A673 (cell line): ENCODE measurements at places on chromosomes 16 and 17. TPM values are rescaled to one million over a fixed set of nuclear protein-coding genes. Genes with fewer than 3 reads are reported as not detected.
A peak's percentile ranks its signal among the peaks of the same experiment; 100 is the strongest.

Gene NOG
- total RNA-seq, result 0.15 TPM in 1 of 2 replicates, not detected in the other

Gene CDK5R1
- 3.9 and 5.1 TPM in 2 replicates for total RNA-seq

Gene KRT24
- total RNA-seq, result not detected in 2 replicates

Gene TPSB2
- total RNA-seq, result 9.6 and 16.7 TPM in 2 replicates

Gene HBZ
- not detected in 2 replicates for total RNA-seq

Gene WNT9B
- not detected in 2 replicates for total RNA-seq

Gene HOXB9
- total RNA-seq, result 8.2 and 14.6 TPM in 2 replicates

Gene GPR139
- not detected in 2 replicates for total RNA-seq

Gene PLD2
- total RNA-seq, result 20.1 and 31.7 TPM in 2 replicates

Gene ABCA10
- total RNA-seq, result 0.42 and 0.47 TPM in 2 replicates

Gene TPPP3
- total RNA-seq, result 0.28 and 0.31 TPM in 2 replicates

Gene SLC12A3
- not detected in 2 replicates for total RNA-seq

- DNase-seq, result no peak
- H3K36me3 ChIP-seq, result no peaks in the 10 kb centered on the region
- H3K27me3 ChIP-seq, result peaks cover 9% of the 10 kb centered on the region
- no peak overlapping the region for H3K27ac ChIP-seq
- no peaks in the 10 kb centered on the region for H3K4me1 ChIP-seq
- no peak overlapping the region for H3K4me3 ChIP-seq
These were observed 113.0 kb downstream of the LITAF start for GRCh38 chr16:11473728-11474127.

- peak overlapping the region; percentile 61 for H3K27ac ChIP-seq
- H3K27me3 ChIP-seq, result no peaks in the 10 kb centered on the region
- no peak overlapping the region for H3K4me3 ChIP-seq
These were observed 14.5 kb downstream of the TRAF7 start for GRCh38 chr16:2170080-2170479.

DNA sequence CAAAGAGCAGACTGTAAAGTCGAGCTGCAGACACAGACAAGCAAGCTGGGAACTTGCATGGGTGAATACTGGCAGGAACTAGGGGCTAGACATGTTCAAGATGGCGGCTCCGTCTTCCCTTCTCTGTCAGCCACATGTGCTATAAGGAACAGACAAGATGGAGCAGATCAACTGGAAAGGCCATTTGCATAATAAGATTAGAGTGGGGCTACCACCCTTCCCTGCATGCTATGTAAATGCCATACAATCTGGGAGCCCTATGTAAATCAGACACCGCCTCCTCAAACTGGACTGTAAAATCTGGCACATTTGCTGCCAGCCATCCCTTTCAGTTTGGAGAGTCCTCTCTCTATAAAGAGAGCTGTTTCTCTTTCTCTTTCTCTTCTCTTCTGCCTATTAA is 640.1 kb upstream of the CDH8 start:
- no peak overlapping the region for H3K4me3 ChIP-seq
- peak; percentile 1 for DNase-seq

DNA sequence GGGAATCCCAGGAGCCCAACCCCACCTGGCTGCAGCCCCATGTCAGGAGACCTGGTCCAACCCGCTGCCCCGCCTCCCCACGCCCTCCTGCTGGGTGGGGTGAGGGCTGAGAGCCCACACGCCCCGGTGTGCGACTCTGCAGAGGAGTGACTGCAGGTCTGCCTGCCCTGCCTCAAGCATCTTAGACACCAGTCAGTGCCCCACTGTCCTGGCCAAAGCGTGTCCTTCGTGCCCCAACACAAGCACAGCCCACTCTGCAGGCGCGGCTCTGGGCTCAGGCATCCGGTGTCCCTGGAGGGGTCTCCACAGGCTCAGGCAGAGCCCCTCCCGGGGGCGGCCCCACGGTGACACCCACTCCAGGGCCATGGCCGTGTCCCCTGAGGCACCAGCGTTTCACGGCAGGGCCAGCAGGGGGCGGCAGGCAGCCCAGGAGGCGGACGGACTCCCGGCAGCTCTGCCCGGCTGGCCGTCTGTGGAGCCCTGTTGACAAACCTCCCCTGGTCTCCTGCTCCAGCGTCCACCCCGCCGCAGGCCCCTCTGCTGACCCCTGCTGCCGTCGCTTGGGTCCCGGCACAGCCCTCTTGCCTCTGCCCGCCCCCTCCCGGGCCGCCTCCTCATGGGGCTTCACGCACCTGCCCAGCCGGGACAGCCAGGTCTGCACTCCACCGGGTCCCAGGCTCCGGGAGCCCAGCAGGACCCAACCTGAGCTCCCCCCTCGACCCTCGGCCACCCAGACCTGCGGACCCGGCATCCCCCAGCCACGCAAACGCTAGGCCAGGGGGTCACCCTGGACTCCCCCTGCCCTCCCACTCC is 8.6 kb upstream of the UBE2I start:
- peak overlapping the region; percentile 24 for H3K4me3 ChIP-seq
- peak; percentile 73 for DNase-seq
- H3K27me3 ChIP-seq, result no peaks in the 10 kb centered on the region
- H3K27ac ChIP-seq, result no peak overlapping the region
- H3K36me3 ChIP-seq, result no peaks in the 10 kb centered on the region

- DNase-seq, result no peak
- H3K36me3 ChIP-seq, result no peaks in the 10 kb centered on the region
- peaks cover 32% of the 10 kb centered on the region for H3K4me1 ChIP-seq
- no peak overlapping the region for H3K4me3 ChIP-seq
- H3K27me3 ChIP-seq, result peaks cover 41% of the 10 kb centered on the region
These were observed 3.6 kb downstream of the SDK2 start for GRCh38 chr17:73640691-73641090.

- no peak for DNase-seq
- H3K4me1 ChIP-seq, result no peaks in the 10 kb centered on the region
- no peak overlapping the region for H3K4me3 ChIP-seq
- no peak overlapping the region for H3K27ac ChIP-seq
These were observed 14.1 kb downstream of the MAP3K14 start for GRCh38 chr17:45302649-45303173.

GRCh38 chr16:53755026-53755910 is 51.3 kb downstream of the FTO start:
- H3K36me3 ChIP-seq, result no peaks in the 10 kb centered on the region
- H3K4me1 ChIP-seq, result peaks cover 29% of the 10 kb centered on the region
- H3K27ac ChIP-seq, result no peak overlapping the region

GRCh38 chr16:51542981-51543815 is 392.1 kb upstream of the SALL1 start:
- H3K27me3 ChIP-seq, result no peaks in the 10 kb centered on the region
- H3K4me1 ChIP-seq, result peaks cover 36% of the 10 kb centered on the region
- no peaks in the 10 kb centered on the region for H3K36me3 ChIP-seq
- H3K4me3 ChIP-seq, result no peak overlapping the region

- DNase-seq, result peak; percentile 31
- H3K27ac ChIP-seq, result no peak overlapping the region
- H3K4me1 ChIP-seq, result peaks cover 3% of the 10 kb centered on the region
- peaks cover 22% of the 10 kb centered on the region for H3K36me3 ChIP-seq
- no peak overlapping the region for H3K4me3 ChIP-seq
These were observed 1.1 kb upstream of the ZNF200 start for GRCh38 chr16:3235856-3236669.

DNA sequence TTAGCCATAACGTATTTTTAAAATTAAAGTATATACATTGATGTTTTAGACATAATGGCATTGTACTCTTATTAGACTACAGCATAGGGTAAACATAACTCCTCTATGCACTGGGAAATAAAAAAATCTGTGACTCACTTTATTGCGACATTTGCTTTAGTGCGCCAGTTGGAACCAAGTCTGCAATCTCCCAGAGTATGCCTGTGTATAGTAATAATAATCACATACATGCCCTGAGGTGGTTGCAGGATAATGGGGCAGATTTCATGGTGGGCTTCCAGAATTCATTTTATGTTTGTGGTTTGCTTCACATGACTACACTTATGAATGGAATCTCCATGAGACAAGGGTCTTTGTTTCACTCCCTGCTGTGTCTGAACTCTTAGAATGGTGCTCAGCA is 66.9 kb upstream of the N4BP1 start:
- no peak overlapping the region for H3K27ac ChIP-seq
- no peaks in the 10 kb centered on the region for H3K36me3 ChIP-seq
- peaks cover 12% of the 10 kb centered on the region for H3K27me3 ChIP-seq
- DNase-seq, result peak; percentile 21

- H3K36me3 ChIP-seq, result no peaks in the 10 kb centered on the region
- no peaks in the 10 kb centered on the region for H3K27me3 ChIP-seq
- no peak for DNase-seq
- H3K27ac ChIP-seq, result no peak overlapping the region
These were observed 56.9 kb downstream of the ACSM2B start for GRCh38 chr16:20519231-20519630.

GRCh38 chr17:49775546-49776260 is 11.8 kb upstream of the FAM117A start:
- H3K27ac ChIP-seq, result no peak overlapping the region
- no peaks in the 10 kb centered on the region for H3K36me3 ChIP-seq
- H3K27me3 ChIP-seq, result no peaks in the 10 kb centered on the region
- no peak for DNase-seq
- H3K4me1 ChIP-seq, result no peaks in the 10 kb centered on the region

- no peaks in the 10 kb centered on the region for H3K4me1 ChIP-seq
- H3K4me3 ChIP-seq, result no peak overlapping the region
- no peak for DNase-seq
These were observed 409.7 kb downstream of the SNX29 start for GRCh38 chr16:12386192-12386591.

- H3K36me3 ChIP-seq, result no peaks in the 10 kb centered on the region
- no peak overlapping the region for H3K27ac ChIP-seq
- H3K4me1 ChIP-seq, result no peaks in the 10 kb centered on the region
- H3K4me3 ChIP-seq, result no peak overlapping the region
- no peak for DNase-seq
These were observed 21.5 kb upstream of the NDRG4 start for GRCh38 chr16:58478427-58478826.

DNA sequence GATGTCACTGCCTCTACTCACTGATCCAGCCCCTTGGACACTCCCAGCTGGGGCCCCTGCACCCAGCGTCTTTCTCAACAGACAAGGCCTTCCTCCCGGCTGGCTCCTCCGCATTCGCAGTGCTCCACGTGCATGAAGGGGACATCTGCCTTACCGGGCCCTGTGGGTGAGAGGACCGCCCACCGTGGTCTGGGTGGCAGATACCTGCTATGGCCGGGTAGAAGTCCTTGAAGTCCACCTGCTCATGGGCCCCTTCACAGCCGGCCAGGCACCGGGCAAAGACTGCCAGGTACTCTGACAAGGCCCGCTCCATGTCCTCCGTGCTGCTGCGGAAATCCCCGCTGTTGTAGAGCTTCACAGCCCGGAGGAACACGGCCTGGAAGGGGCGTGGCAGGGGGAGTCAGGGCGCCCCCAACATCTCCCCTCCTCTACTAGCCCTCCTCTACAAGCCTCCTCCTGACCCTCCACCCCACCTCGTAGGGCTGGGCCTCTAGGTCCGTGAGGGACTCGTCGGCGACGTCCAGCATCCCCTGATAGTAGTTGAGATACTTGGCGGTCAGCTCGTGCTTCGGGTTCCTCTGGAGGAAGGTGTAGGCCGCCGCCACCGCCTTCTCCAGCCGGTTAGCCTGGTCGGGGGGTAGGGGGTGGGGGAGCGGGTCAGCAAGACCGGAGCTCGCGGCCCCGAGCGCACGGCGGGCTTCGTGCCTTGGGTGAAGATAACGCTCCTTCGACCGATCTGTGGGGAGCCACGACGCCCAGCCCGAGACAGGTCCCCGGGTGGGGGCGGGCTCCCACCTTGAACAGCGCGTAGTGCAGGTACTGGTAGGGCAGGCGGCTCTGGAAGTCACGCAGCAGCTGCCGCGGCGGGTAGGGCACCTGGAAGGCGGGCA is 845 bp downstream of the P3H4 start:
- H3K4me3 ChIP-seq, result peak overlapping the region; percentile 56
- H3K27me3 ChIP-seq, result no peaks in the 10 kb centered on the region
- peak overlapping the region; percentile 50 for H3K27ac ChIP-seq
- no peaks in the 10 kb centered on the region for H3K4me1 ChIP-seq
- DNase-seq, result no peak

GRCh38 chr16:2955779-2956578 is 8.1 kb upstream of the KREMEN2 start:
- H3K4me1 ChIP-seq, result no peaks in the 10 kb centered on the region
- no peak overlapping the region for H3K4me3 ChIP-seq
- H3K27me3 ChIP-seq, result no peaks in the 10 kb centered on the region
- H3K36me3 ChIP-seq, result no peaks in the 10 kb centered on the region
- H3K27ac ChIP-seq, result no peak overlapping the region

- H3K4me3 ChIP-seq, result no peak overlapping the region
- no peak overlapping the region for H3K27ac ChIP-seq
- H3K4me1 ChIP-seq, result peaks cover 10% of the 10 kb centered on the region
- no peaks in the 10 kb centered on the region for H3K36me3 ChIP-seq
These were observed 24.4 kb downstream of the SRL start for GRCh38 chr16:4217204-4218131.

GRCh38 chr16:31052114-31052513 is 18.8 kb downstream of the STX4 start:
- H3K4me3 ChIP-seq, result no peak overlapping the region
- H3K4me1 ChIP-seq, result no peaks in the 10 kb centered on the region
- H3K27ac ChIP-seq, result no peak overlapping the region

DNA sequence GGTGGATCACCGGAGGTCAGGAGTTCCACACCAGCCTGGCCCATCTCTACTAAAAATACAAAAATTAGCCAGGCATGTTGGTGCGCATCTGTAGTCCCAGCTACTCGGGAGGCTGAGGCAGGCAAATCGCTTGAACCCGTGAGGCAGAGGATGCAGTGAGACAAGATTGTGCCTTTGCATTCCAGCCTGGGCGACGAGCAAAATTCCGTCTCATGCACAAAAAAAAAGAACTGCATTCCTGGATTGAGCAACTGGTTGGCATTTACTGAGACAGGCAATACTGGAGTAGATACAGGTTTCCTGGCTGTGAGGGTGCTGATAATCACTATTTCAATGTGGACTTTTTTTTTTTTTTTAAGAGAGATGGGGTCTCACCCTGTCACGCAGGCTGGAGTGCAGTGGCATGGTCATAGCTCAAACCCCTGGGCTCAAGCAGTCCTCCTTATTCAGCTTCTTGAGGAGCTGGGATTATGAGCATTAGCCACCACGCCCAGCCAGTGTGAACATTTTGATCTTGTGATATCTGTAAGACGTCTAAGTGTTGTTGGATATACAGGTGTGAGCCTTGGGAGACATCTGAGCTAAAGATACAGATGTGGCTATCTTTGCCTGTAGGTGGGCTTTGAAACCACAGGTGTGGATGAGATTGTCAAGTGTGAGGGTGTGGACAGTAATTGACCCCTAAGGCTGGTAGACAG is 5.8 kb downstream of the CYB5D2 start:
- H3K27ac ChIP-seq, result no peak overlapping the region
- H3K4me1 ChIP-seq, result no peaks in the 10 kb centered on the region
- H3K4me3 ChIP-seq, result no peak overlapping the region
- DNase-seq, result no peak
- no peaks in the 10 kb centered on the region for H3K27me3 ChIP-seq
- H3K36me3 ChIP-seq, result no peaks in the 10 kb centered on the region

- no peaks in the 10 kb centered on the region for H3K27me3 ChIP-seq
- H3K4me1 ChIP-seq, result no peaks in the 10 kb centered on the region
- no peak overlapping the region for H3K27ac ChIP-seq
- no peak overlapping the region for H3K4me3 ChIP-seq
- DNase-seq, result no peak
These were observed 13.9 kb downstream of the ITGAM start for GRCh38 chr16:31273676-31274075.

- H3K4me3 ChIP-seq, result no peak overlapping the region
- DNase-seq, result peak; percentile 72
- no peak overlapping the region for H3K27ac ChIP-seq
- peaks cover 6% of the 10 kb centered on the region for H3K36me3 ChIP-seq
- no peaks in the 10 kb centered on the region for H3K4me1 ChIP-seq
- no peaks in the 10 kb centered on the region for H3K27me3 ChIP-seq
These were observed 4.7 kb upstream of the IGSF6 start for GRCh38 chr16:21656795-21657768.

GRCh38 chr17:71869841-71870545 is 250.8 kb upstream of the SOX9 start:
- no peaks in the 10 kb centered on the region for H3K36me3 ChIP-seq
- H3K4me3 ChIP-seq, result no peak overlapping the region
- H3K27me3 ChIP-seq, result peaks cover under 1% of the 10 kb centered on the region
- DNase-seq, result no peak
